ENCODE measurements at places on chromosomes 5 and 9. TPM values are rescaled to one million over a fixed set of nuclear protein-coding genes. Genes with fewer than 3 reads are reported as not detected.

- DNase-seq = no peak
Measured at GRCh38 chr9:27086818-27087680, 22.0 kb upstream of the TEK start.

DNA sequence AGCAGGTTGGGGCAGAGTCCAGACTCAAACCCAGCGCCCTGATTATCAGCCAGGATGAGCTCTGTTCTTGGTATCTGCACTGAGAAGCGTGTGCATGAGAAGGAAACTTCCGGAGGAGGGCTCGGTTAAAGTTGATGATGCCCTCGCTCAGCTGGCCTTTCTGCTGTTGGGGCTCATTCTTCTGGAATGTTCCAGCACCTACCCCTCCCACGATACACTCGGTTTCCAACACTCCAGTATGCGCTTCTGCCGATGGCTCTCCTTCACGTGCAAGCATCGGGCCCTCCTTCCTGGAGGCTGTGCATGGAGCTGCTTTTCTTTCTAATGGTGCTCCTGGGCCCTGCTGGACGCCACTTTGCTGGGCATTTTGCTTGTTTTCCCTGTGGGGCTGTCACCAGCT, 134.0 kb downstream of the RXRA start:
- no peak for DNase-seq

GRCh38 chr9:112655668-112656067, 62.2 kb downstream of the INIP start:
- no peak for DNase-seq

Gene HAVCR1
- total RNA-seq = not detected

Gene TRIM36
- total RNA-seq = 2.5 TPM

Gene PCDHGA3
- total RNA-seq = 5.9 TPM
